ENCODE measurements at places on chromosomes 3 and 15. TPM values are rescaled to one million over a fixed set of nuclear protein-coding genes. Genes with fewer than 3 reads are reported as not detected.

DNA sequence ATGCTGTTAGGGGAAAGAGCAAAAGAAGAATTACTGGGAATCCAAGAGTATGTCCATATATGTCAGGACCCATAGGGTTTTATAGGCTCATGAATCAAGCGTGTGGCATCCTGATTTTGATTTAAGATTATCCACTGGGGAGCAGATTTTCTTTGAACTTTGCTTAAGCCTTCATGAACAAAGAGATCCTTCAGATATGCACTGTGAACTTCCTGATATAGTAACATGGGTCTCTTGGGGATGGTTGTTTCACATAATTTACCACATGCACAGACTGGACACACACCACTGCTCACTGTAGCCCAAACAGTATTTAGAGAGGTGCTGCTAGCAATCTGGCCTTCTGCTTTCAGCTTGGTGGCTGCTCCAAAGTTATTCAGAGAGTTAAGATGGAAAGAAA is 200.9 kb upstream of the ZPLD1 start:
- peak; percentile 83 for DNase-seq

GRCh38 chr3:346186-346585 is 149.6 kb downstream of the CHL1 start:
- DNase-seq = no peak

PDCD10 gene
- 47.0 TPM for total RNA-seq

DNA sequence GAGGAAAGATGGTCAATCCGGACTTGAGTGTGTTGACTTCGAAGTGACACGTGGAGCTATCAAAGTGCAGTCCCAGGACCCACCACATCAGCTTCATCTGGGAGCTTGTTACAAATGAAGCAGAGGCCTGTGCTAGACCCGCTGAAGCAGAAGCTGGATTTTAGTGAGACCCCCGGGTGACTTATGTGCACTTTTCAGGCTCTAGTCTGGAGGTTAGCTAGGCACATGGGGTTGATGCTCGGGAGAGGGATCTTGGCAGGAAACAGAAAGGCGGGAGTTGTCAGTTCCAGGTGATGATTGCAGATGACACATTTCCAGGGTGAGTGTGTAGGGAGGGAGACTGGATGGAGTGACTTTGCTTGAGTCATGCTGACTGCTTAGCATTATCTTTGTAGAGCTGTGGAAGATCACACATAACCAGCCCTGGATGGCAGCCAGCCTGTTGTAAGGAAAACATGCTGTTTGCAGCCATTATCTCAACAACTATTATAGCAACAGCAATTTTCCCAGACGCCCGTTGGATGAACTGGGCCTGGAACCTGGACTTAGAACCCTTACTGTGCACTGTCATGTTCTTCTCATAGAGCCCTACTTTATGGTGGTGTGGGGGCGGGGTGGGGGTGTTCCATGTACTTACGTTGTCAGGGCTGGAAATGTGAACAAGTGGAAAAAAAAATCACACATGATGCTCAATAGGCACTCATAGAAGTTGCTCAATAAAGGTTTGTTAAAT is 122.4 kb downstream of the THSD4 start:
- DNase-seq = peak; percentile 78

ZNF502 gene
- total RNA-seq = 2.2 TPM

- DNase-seq = no peak
Measured at GRCh38 chr15:55279746-55280351, 9.8 kb downstream of the RAB27A start.

- DNase-seq = no peak
Measured at GRCh38 chr3:59885101-59885500, 835.3 kb upstream of the CFAP20DC start.

- DNase-seq = no peak
Measured at GRCh38 chr15:76108021-76108723, 48.4 kb downstream of the TMEM266 start.

DNA sequence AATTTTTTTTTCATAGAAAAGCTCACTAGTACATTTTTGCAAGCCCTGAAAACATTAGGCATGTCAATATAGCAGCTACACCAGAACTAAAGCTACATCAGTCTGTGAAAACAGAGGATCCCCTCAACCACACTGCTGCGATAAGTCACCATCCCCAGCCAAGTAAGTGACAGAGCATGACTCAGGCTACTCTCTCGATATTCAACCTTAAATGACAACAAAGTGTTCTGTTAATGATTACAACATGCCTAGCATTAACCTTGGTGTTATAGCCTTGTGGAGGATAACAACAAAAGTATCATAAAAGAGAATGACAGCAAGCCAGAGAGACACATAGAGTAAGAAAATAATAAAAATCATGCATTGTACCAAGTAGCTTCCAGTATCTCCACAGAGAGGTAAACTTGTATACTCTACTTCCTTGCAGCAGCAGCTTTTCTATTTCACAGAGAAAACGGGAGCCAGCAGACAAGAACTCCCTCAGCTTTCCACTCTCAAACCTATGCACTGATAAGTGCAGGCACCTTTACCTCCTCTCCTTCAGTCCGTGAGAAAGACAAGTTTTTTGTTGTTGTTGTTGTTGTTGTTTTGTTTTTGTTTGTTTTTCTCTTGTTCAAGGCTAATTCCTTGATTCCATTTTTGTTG is 76.6 kb downstream of the GBE1 start:
- no peak for DNase-seq

SNTN gene
- total RNA-seq = not detected

DNA sequence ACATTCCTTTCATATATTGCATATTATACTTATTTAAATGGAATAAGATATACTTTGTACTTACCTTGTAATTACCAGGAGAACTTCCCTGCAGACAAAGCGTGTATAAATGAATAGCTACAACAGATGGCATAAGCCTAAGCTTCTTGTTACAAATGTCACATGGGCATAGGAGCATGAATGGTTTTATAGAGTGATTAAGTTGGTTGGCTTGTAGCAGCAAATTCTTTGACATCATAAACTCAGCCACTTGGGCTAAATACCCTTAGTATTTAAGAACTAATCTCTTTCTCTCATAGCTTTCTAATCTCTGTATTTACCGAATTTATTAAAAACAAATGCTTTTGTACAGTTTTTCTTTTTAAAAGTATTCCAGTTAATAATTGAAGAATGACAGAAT is at the start of gene UBAP1L:
UBAP1L (minus strand) TSS at position 115 of the 400 bp plus-strand sequence. CDS start 8,985 bp downstream, outside the sequence.
- peak; percentile 12 for DNase-seq

- peak; percentile 68 for DNase-seq
Measured at GRCh38 chr15:78638658-78639314, 2.2 kb downstream of the CHRNB4 start.

DNA sequence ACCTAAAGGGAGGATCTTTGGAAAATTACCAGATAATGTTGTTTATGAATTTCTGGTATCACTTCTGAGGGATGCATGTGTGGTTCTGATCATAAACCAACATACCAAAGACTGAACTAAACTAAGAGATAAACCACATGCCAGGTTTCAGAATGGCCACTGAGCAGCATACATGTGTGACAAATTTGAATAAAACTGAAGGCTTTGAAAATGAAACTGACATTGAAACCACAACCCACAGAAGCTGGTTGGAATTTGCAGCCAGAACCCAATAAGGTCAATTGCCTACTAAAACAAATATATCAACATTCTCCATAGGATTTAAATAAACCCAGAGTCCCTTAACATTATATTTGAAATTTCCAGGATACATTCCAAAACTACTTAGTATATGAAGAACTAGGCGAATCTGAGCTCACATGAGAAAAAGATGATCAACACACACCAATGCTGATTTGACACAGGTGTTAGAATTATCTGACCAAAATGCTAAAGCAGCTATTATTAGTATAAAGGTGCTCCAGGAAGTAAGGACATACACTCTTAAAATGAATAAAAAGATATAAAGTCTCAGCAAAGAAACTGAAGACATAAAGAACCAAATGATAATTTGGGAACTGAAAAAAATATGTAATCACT is 125.0 kb downstream of the ZNF280D start:
- DNase-seq = no peak

DNA sequence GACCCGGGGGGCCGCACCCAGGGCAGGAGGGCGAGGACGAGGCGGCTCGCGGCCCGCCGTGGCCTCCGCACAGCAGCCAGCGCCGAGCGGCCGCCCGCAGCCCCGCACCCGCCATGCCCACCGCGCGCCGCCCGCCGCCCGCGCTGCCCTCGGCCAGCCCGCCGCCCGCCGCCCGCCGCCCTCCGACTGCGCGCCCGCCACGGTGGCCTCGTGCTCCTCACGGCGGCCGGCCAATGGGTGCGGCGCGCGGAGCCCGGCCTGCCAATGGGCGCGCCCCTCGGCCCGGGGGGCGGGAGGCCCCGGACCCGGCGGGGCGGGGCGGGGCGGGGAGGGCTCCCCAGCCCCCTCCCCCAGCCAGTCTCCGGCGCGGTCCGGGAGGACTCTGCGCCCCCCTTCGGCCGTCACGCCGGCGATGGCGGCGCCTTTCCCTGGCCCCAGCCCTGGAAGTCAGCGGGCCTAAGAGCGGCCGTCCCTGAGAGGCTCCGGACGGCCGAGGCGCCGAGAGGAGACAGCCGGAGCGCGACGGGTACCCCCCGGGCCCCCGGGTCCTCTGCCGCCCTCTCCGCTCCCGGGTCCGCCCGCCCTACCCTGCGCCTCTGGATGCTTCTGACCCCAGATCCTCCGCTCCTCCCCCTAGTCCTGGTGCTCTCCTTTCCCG is at the start of gene NT5DC2:
NT5DC2 (minus strand) TSS at position 235 of the 658 bp plus-strand sequence; CDS start at position 115, 120 bp downstream.
- peak; percentile 71 for DNase-seq

DNA sequence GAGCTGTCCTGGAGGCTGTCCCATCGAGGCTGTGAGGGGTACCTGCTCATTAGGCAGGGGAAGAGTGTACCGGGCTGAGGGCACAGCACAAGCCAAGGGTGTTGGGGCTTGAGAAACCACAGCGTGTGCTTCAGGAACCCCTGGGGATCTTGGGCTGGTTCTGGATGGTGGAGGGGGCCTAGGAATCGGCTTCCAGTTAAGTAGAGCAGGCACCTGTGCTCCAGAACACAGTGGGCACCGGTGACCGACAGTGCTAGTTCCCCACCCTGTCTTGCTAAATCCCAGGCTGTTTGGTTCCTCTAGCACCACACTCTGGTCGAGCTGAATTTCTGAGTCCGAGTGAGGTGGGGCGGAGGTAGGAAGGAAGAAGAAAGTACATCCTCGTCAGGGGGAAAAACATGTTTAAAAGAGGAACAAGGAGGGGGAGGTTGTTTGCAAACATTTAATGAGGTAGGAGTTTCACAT is 29.1 kb downstream of the SLC6A6 start:
- no peak for DNase-seq

DNA sequence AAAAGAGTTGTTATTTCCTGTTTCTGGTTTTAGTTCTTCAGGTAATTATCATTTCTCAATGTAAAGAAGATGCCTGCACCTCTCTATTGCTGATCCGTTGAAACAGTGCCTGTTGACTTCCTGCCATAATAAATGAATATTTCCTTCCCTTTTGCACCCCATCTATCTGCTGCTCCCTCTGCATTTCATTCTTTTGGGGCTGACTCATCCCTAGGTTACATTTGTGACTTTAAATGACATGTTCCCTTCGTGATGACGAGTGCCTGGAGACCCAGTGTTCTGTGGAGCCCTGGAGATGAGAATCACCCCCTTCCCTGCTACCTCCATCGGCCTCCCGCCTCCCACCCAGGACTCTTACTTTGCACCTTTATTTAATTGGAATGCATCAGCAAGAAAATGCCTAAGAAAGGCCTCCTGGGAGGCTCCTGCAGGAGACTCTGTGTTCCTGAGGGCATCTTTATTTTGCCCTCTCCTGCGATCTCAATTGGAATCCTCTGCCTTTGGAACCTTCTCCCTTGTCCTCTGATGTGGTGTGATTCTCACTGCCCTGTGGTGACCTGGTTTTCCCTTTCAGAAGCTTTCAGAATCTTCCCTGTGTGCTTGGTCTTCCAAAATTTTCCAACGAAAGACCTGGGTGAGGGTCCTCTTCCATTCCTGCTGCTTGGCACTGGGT is 13.7 kb downstream of the LRRK1 start:
- DNase-seq = no peak

DNA sequence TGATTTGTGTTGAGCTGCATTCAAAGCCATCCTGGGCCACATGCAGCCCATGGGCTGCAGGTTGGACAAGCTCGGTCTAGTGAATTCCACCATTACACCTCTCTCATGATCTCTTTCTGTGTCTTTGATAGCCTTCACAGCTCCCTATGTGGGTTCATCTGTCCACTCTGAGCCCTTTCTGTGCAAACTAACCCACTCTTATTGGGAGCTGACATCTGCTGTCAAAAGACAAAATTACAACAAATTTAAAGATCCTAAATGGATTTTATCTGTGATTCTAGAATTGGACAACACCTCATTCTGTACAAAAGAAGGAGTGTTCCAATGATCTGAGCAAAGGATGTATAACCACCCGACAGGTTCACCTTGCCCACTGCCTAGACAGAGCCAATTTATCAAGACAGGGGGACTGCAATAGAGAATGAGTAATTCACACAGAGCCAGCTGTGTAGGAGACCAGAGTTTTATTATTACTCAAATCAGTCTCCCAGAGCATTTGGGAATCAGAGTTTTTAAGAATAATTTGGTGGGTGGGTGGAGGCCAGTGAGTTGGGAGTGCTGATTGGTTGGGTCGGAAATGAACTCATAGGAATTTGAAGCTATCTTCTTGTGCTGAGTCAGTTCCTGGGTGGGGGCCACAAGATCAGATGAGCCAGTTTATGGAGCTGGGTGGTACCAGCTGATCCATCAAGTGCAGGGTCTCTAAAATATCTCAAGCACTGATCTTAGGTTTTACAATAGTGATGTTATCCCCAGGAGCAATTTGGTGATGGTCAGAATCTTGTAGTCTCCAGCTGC is 2.6 kb upstream of the XYLB start:
- DNase-seq = no peak

DNA sequence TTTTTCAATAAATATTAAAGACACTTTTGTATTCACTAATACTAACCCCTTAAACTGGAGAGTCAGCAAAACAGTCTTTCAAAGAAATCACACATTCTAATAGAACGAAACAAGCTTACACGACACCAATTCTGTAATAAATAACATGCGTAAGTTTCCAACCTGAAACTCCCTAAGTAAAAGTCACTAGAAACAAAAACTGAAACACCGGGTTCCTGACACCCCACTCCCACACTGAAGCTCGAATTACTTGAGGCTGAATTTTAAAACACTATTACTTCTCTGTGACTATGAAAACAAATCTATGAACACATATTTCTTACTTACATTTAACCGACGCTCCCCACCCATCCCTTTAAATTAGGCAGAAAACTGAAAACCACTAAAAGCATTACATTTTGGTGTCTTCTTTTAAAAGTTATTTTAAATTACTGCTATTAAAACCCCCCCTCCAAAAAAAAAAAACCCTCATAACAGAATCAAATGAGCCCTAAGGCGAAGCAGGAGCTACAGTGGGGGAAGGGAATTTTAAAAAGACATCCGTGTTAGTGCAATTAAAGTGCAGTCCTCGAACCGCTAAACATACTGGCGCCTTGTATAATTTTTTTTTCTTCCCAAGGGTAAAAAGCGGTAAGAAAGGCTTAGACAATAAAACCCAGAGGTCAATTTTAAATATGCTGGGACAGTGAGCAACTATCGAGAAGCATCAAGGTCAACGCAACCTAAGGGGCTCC is 878 bp downstream of the SPPL2A start:
- no peak for DNase-seq

MPI gene
- 48.2 TPM for total RNA-seq

TRH gene
- total RNA-seq = not detected

FILIP1L gene
- total RNA-seq = 3.4 TPM

DNA sequence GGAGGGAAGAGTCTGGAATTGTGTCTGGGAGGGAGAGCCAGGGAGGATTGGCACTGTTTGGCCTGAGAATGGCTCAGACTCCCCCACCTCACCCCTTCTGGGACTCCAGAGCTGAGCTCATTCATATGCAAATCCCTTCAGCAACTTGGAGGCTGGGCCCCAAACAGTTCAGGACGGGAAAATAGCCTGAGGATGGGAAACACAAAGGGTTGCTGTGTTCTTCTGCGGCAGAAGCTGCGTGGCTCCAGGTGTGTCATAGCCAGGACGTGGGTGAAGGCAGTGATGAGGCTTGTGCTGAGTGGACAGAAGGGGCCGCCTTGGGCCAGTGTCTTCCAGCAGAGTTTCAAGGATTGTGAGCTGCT is 16.6 kb downstream of the MASP1 start:
- DNase-seq = peak; percentile 66
